NCI-H1105 treated with DMSO at 0.1 percent for 48 hours (cell line): ENCODE measurements at places on chromosomes 3 and 15.
A peak's percentile ranks its signal among the peaks of the same experiment; 100 is the strongest.

GRCh38 chr15:96345560-96346399 lies 15.3 kb downstream of the NR2F2 start:
- DNase-seq, result peak; percentile 71

GRCh38 chr15:94324835-94325767 lies 93.7 kb downstream of the MCTP2 start:
- no peak for DNase-seq

DNA sequence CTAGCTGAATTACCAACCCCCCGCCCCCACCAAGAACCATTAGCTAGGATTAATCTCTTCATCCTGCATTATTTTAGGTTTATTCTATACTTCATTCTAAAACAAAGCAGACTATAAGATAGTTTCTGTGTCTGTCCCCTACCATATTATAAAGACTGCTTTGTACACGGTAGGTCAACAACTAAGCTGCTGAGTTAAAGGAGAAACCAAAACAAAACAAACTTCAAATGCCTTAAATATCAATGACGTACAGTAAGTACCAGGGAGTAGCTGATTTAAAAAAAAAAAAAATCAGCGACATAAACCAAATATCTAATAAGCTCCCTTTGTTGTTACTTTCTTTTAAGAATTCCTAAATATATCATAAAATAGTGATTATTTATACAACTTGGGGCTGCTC lies 7.8 kb upstream of the VGLL4 start:
- DNase-seq, result no peak

DNA sequence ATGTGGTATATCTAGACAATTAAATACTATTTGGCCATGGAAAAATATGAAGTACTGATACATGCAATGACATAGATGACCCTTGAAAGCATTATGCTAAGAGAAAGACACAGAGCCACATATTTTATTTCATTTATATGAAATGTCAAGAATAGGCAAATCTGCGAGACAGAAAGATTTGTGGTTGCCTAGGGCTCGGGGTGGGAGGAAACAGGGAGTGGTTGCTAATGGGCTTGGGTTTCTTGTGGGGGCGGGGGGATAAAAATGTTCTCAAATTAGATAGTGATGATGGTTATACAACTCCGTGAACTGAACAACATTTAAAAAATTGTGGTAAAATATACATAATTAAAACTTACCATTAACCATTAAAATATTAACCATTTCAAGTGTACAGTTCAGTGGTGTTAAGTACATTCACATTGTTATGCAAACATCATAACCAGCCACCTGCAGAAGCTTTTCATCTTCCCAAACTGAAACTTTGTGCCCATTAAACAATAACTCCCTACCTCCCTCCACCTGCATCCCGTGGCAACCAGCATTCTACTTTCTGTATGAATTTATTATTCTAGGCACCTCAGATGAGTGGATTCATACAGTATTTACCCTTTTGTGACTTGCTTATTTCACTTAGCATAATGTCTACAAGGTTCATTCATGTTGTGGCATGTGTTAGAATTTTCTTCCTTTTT lies 24.3 kb upstream of the ANP32A start:
- DNase-seq, result no peak

GRCh38 chr3:45140141-45140769 lies 5.9 kb downstream of the CDCP1 start:
- no peak for DNase-seq

- DNase-seq, result peak; percentile 51
These were observed 178.6 kb upstream of the TRIM42 start for GRCh38 chr3:140499114-140499757.

GRCh38 chr3:180179562-180179961 lies 142.8 kb upstream of the PEX5L start:
- no peak for DNase-seq

DNA sequence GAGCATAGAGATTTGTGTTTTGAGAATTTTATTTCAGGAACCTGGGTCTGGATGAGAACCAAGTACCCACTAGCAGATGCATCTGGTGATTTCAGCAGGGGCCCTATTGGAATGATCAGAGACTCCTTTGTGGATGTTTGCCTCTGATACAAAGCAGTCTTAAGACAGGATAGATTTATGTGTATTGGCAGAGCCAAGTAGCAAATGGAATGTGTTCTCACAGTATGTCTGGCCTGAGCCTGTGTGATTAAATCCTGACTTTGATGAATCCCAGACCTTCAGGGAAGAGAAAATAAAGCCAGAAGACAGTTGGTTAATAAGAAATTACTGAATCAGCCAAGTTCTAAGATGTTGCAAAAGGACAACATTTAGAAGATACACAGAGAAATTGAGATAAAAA lies 755.5 kb upstream of the SEMA6D start:
- DNase-seq, result no peak

DNA sequence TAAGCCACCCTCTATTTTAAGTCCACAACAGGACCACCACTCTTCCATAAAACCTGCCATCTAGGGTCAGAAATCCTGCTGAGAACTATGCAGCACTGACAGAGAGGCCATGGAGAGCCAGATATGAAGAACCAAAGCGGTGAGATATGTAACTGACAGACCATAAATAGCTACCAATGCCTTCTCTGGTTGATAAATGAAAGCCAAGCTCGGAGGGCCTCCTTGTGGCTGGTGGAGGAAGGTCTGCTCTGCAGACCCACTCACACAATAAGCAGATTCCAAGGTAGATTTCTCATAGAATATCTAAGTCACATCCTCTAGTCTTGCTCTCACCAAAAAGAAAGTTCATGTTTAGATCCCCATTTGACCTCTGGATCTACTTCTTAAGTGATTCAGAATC lies 38.9 kb downstream of the RYK start:
- DNase-seq, result peak; percentile 57

DNA sequence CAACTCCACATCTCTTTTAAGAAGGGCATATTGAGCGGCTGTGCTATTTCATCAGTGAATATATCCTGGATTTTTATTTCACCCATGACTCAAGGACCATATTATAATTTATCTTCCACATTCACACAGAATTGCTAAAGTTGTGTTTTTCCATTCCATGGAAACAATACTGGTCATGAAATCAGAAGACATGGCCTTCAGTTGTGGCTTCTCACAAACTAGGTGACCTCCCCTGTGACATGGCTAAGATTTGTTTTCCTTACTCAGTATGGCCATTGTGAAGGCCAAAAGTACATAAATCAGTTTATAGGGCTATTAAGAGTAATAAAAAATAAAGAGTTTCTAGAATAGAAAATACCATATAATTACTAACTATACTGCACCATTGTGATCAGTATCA lies 415.6 kb downstream of the OXSM start:
- DNase-seq, result no peak

GRCh38 chr3:23325466-23326065 lies 122.4 kb downstream of the UBE2E2 start:
- DNase-seq, result no peak

DNA sequence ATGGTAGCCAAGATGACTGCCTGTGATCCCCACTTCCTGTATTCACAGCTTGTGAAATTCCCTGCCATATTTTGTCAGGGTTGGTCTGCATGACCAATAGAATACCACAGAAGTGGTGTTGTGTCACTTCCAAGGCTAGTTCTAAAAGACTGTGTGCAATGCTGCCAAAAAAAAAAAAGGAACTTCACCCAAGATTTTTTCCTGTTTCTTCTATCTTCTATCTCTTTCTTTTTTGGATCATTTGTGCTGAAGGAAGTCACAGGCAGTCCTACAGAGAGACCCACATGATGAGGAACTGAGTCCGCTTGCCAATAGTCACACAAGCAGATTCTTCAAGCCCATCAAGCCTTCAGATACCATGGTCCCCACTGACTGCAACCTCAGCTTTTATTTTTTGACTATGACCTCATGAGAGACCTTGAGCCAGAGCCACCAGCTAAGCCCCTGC lies 18.1 kb upstream of the RAF1 start:
- no peak for DNase-seq

DNA sequence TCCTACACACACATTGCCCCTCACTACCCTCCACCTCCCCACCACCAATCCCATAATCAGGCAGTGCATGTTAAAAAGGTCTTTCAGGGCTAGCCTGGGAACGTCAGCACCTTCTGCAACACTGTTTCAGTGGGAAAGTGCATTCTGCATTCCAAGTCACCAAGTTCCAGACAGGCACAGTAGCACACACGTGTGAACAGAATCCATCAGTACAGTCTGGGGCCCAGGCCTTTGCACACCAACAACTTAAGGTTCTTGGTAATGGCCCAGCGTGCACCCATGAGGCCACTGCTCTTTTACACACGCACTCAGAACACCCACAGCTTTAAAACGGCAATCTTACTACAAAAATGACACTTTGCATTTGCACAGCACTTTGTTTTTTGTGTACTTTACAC lies 1.2 kb downstream of the ANXA2 start:
- no peak for DNase-seq

DNA sequence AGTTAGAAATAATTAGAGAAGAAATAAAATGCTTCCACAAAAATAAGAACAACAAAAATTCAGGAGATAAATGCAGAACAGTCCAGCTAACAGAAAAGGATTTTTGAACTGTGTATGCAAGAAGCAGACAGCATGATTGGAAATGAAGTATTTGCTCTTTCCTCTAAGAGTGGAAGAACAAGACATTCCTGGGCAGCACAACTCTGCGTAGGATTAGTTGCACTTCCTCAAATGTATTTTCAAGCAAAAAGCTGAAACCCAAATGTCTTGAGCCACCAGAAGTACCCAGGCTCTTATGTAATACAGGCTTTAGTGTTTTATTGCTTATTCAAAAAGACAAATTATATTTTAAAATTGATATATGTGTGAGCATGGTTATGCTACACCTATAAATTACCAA lies 127.2 kb downstream of the ZBTB20 start:
- no peak for DNase-seq

- DNase-seq, result no peak
These were observed 25.6 kb upstream of the NR2E3 start for GRCh38 chr15:71784719-71785118.
